SK-N-SH treated with all-trans-retinoic acid at 6 μM for 48 hours (cell line): ENCODE measurements at places on chromosomes 12 and 14.

DNA sequence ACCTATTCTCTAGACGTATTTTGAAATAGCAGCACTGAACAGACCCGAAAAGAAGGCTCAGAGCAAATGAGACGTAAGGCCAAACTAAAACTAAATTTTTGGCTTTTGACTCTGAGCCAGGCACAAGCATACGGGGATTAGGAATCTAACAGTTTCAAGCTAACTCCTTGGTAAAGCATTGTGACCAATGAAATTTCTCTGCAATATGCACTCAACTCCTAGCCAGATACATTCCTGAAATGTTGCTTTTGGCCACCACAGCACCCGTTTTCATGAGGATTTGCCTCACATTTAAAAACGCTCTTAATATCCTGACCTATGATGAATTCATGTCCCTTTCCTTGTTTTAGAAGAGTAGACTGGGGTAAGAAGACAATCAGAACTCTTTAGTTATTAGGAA is 53.1 kb upstream of the NPFF start:
- ATAC-seq, result peak; percentile 48

DNA sequence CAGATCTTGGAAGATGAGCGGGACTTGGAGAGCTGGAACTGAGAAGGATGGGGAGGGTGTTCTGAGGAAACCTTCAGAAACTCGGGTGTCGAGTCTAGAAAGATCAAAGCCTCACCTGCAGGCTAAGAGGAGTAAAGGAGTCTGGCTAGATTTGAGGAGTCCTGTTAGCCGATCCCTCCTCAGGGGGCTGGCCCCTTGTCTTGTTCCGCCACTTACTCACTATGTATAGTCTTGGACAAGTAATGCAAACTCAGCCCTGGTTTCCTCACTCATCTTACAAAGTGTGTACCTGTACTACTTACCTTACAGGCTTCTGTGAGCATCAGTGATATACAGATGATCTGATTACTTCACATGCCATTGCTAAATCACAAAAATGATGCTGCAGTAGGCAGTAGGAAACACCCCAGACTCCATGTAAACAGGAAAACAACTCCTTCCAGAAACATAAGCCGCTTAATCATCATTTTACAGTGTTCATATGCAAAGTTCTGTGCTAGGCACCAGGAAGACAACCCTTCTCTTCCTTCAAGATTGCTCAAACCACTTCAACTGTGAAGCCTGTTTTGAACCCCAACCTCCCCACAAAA is 2.0 kb upstream of the SPTLC2 start:
- ATAC-seq, result no peak

DNA sequence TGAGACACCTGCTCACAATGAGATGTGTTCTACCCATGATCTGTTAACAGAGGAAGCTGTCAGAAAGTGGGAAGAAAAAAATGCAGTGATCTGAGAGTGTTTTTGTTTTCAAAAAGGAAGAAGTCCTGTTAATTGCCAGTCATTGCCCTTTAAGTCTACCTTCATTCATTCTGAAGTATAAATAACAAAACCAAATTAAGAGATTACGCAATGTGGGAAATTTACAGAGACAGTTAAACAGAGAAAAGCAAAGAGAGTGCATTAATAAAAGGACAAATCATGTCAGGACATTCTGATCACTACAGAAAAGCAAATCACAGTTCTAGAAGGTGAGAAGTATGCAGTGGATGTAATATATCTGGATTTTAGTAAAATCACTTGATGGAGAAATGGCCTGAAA is 154.2 kb downstream of the NRXN3 start:
- no peak for ATAC-seq

DNA sequence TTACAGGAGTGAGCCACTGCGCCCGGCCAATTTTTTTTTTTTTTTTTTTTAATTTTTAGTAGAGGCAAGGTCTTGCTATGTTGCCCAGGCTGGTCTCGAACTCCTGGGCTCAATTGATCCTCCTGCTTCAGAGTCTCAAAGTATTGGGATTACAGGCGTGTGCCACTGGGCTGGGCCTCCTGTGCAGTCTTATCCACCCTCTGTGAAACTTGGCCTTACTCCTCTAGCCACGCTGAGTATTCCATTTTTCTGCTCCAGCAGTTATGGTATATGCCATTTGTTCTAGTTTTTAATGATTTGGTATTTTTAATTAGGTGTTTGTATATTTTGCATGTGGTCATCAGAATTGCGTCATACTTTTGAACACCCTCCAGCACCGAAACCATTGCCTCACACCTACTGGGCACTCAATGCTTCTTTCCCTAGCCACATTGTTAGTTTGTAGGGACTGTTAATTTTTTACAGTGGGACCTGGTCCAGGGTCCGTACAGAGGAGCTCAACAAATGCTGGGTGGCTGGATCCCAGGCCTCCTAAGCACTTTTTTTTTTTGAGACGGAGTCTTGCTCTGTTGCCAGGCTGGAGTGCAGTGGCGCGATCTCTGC is 11.4 kb downstream of the RIOX1 start:
- no peak for ATAC-seq

DNA sequence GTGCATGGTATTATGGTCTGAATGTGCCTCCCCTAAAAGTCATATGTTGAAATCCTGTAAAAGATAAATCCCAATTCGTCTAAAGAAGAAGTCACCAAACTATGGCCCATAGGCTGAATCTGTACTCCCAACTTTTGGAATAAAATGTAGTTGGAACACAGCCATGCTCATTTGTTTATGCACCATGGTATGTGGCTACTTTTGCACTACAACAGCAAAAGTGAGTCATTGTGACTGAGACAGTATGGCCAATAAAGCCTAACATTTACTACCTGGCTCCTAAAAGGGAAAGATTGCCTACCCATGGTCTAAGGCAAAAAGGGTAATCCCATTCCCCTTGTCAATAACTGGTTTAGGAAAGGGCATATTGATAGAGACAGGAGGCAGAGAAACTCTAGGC is 101.8 kb downstream of the LRIG3 start:
- ATAC-seq, result no peak
